ENCODE measurements at places on chromosomes 3 and 15.

GRCh38 chr15:89679212-89679611, at the start of gene PLIN1:
Gene PLIN1, minus strand, starts transcription at chr15:89679367. Its CDS starts 1,878 bp downstream, at chr15:89677489.
- DNase-seq: no peak

GRCh38 chr3:4472312-4472711, 5.2 kb upstream of the SUMF1 start:
- no peak for DNase-seq

DNA sequence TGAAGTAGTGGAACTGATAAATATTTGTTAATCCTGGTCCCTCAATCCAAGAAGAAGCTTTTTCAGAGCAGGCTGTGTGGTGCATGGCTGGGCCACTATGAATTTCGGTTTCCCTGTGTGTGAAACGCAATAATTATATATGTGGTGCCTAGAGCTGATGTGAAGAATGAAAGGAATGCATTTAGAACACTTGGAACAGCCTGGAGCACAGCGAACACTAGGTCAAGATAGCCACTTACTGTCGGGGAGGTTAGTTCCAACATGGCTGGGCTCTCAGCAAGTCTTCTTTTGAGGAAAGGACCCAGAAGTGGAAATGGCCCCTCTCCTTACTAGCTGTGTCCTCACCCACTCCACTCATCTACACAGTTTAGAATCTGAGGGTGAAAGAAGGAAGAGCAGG, 245.7 kb downstream of the FHIT start:
- no peak for DNase-seq

DNA sequence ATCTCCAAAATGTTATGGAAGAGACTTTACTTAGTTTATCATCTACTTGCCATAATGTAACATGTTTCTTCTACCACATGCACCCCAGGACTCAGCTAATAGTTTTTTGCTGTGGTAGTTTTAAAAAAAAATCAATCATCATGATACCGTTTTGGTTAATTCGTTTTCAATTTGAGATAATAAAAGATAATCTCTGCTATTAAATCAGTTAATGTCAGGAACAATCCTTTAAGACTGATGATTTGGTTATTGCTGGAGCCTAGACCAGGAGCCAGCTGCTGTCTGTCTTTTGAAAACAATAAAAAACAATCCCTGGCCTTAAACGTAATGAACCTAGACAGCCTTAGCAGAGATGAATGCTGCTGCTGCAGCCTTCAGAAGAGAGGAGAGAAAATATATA, 403.7 kb downstream of the OXSM start:
- no peak for DNase-seq

GRCh38 chr3:53483821-53484220, 10.6 kb upstream of the CACNA1D start:
- DNase-seq: no peak

- no peak for DNase-seq
These were observed 412.9 kb downstream of the TIGIT start for GRCh38 chr3:114706591-114707232.

All from CD4-positive, alpha-beta T cell treated with Interleukin-4 for 4 hours (primary cell).